ENCODE measurements at places on chromosomes 2 and 18.

DNA sequence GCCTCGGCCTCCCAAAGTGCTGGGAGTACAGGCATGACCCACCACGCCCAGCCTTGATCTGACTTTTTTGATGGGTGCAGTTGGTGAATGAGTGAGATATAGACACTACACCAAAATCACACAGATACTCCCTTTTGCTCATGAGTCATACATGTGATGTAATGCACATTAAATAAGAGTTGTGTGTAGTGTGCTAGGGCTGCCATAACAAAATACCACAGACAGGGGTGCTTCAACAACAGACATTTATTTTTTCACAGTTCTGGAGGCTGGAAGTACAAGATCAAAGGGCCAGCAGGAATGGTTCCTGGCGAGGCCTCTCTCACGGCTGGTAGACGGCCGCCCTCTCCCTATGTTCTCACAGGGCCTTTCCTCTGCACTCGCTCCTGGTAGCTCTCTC is 46.6 kb downstream of the GBX2 start:
- no peak for DNase-seq

- DNase-seq, result no peak
Observed at GRCh38 chr2:2152451-2152850, 178.6 kb downstream of the MYT1L start.

GRCh38 chr2:164922134-164922533 is 33.2 kb downstream of the SLC38A11 start:
- no peak for DNase-seq

DNA sequence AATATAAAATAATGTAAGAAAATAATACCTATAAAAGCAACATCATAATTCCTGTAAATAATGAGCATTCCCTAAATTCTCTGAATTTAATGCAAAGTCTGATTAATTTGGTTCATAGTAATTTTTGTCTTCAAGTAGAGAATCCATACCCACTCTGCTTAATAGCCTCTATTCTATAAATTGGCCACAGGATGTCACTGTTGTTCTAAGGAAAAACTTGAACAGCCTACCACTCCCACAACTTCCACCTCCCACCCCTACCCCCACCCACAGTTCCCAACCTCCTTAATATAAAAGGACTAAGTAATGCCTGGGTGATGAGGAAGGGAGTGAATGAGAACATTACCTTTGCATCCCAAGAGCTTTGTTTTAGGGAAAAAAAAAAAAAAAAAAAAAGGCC is 27.2 kb upstream of the BBS5 start:
- DNase-seq, result no peak

GRCh38 chr2:11505652-11506610 is 27.9 kb upstream of the GREB1 start:
- no peak for DNase-seq

DNA sequence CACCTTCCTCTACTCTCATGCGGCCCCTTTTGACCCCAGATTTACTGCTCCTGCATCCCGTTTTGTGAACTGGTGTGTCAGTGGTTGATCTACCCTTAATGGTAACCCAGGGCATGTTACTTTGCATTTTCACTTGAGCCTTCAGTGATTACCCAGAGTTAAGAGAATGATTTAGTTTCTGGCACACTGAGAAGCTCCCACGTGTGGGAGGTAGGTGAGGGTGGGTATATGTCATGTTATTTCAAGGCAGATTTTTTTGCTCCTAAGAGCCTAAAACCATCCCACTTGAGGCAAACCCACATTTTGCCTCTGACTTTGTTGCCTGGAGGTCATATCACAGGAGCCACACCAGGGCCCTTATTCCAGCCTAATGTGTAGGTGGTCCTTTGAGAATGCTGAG is 186.7 kb downstream of the CTIF start:
- DNase-seq, result no peak

DNA sequence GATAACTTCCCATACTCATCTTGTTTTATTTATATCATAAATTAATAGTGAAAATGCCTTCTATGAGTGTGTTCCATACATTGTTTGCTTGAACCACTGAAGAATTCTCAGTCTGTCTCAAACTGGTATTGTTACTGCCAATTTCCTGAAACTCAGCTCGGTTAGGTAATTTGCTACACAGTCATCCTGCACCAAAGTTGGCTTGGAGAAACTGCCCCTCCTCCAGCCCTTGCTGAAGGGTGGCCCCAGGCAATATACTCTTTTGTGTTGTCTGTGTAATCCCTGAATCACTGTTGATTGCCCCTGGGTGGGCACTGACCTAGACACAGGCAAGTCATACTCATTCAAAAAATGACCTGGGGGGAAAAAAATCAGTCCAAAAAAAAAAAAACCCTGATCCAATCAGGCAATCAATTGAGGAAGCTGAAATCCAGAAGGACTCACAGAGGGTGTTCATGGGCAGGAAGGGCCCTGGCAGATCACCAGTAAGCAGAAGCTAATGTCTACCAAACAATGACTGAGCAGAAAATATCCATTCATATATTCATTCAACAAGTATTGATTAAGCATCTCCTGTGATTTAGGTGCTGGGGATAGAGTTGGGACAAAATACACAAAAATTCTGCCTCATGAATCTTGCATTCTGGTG is 3.8 kb upstream of the SESTD1 start:
- DNase-seq, result no peak

DNA sequence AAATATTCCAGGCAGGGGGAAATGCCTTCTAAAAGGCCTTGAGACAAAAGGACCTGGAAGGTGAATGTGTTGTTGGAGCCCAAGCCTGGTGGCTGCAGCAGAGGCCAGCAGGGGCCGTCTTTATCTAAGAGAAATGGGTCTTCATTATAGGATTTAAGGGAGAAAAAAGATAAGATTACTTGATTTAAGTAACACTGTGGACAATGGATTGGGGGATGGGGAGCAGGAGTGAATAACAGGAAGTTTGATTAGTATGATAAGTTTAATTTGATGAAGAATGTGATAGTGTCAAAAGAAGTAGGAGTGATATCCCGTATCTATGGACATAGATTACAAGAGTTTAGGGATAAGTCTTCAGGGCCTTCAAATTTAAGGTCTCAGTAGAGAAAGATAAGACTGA is 64.2 kb downstream of the WDR75 start:
- no peak for DNase-seq

DNA sequence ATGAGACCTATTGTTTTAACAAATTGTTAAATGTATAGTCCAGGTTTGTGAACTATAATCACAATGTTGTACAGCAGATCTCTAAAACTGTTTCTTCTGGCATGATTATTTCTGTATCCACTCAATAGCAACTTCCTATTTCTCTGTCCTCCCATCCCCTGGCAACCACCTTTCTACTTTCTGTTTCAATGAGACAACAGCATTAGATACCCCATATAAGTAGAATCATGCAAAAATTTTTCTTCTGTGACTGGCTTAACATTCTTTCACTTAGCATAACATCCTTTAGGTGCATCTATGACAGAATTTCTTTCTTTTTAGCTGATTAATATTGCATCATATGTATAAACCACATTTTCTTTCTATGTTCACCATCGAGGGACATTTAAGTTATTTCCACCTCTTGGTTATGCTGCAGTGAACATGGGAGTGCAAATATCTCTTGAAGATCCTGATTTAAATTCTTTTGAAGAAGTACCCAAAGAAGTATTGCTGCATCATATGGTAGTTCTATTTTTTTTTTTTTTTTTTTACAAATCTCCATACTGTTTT is 713.5 kb downstream of the LRP1B start:
- no peak for DNase-seq

- DNase-seq, result peak; percentile 70
Observed at GRCh38 chr2:162297925-162298552, 20.4 kb downstream of the IFIH1 start.

- no peak for DNase-seq
Observed at GRCh38 chr2:22821458-22821857, 563.5 kb upstream of the KLHL29 start.

GRCh38 chr2:72143441-72144273 is 4.0 kb downstream of the CYP26B1 start:
- DNase-seq, result no peak

GRCh38 chr2:148742373-148742772 is 97.8 kb downstream of the EPC2 start:
- no peak for DNase-seq

DNA sequence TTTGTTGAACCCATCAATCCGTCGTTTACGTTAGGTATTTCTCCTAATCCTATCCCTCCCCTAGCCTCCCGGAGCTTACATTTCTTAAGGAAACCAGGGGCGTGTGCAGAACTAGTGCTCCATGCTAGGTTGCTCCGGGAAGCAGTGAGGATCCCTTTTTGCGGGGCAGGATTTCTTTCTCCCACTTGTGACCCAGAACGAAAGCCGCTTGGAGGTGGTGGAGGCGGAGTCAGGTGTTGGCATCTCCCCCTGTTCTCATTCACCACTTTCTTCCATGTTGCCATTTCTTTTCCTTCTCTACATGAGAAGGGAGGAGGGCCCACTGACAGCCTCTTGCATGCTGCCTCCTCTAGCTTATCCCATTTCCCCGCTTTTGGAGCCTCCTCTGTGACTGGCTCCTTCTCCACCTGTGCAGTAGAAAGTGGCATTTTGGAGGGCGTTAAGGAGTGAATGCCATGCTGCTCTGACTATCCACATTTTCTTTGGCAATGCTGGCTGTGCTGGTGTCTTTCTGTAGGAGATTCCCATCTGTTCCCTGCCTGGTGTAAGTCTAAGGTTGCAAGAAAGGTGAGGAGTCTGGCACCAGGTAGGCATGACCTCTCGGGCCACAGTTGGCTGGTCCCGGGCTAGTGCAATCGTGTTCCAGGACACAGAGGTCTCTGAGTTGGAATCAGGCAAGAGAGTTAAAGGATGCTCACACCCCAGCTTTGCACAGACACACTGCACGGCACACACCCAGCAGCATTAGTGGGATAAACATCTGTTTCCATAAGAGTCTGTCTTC is 89.5 kb downstream of the ACKR3 start:
- no peak for DNase-seq

GRCh38 chr2:37367310-37367709 is 22.9 kb downstream of the QPCT start:
- no peak for DNase-seq

DNA sequence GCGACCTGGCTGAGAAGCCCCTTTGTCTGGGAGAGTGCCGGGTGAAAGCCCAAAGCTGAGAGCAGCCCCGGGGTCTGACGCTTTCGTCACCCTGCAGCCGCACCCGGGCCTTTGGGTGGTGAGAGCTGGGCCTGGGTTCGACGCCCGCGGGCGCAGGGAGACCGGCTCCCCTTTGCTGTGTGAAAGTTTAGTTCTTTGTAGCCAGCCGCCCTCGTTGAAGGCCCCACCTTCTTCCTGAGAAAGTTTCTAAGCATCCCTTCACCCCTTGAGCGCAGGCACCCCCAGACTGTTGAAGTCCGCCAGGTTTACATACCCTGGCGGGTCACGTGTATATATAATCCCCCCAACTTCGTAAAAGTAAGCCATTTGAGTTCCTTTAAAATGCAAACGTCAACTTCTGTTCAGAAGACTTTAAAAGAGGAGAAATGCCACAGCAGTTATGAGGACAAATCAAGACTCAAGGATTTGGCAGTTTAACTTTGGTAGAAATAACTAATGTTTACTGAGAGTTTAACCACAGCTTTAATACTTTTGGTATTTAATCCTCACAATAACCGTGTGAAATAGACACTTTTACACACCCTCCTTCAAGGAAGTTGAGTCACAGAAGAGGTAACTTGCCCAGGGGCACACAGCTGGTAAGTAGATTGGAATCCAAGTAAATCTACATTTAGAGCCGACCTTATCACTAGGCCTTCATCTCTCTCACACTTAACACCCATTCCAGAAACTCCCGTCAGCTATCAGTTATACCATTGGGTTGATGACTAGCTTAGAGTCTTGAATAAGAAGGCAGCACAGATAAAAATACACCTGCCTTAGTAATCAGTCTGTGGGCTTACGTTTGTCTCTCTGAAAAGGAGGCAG is 1.1 kb upstream of the MBOAT2 start:
- DNase-seq, result no peak

- DNase-seq, result no peak
Observed at GRCh38 chr2:23208339-23208738, 176.6 kb upstream of the KLHL29 start.

GRCh38 chr2:153808679-153809078 is 63.0 kb upstream of the GALNT13 start:
- no peak for DNase-seq

DNA sequence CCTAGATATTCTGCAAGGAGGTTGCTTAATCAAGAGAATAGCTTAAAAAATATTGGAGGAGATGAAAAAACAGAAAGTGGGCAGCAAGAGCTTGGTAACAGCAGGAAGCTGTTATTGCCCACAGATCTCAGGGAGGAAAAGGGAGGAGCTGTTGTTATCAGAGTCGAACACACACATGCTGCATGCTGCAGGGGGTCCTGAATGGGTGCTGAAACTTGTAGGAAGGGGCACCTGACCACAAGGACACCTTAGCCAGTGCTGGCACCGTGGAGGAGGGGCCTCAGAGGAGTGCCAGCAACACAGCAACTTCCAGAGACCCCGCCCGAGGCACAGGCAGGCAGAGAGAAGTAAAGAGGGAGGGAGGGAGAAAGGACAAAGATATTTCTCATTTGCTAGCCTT is 332.9 kb downstream of the SOCS6 start:
- no peak for DNase-seq

- DNase-seq, result no peak
Observed at GRCh38 chr18:77376043-77376732, 126.5 kb downstream of the GALR1 start.

- DNase-seq, result no peak
Observed at GRCh38 chr2:172101821-172102390, 794 bp downstream of the DLX2 start.

- no peak for DNase-seq
Observed at GRCh38 chr18:4004183-4004829, 450.8 kb downstream of the DLGAP1 start.

GRCh38 chr18:41096504-41096903 is 858.5 kb upstream of the PIK3C3 start:
- DNase-seq, result no peak

DNA sequence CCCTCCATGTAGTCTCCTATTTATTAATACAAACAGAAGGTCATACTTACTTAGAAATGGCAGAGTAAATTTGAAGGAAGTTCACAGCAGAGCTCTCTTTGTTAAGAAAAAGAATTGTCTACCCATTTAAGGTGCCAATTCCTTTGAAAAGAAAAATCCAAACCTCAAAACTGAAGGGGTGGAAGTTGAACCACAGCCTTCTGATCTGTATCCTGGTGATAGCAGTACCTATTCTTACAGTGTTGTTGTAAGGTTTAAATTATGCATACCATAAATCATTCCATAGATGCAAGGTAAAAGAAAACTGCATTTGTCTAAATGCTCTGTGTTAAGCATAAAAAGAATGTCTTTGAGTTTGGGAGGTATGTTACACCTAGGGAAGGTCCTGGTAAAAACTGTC is 47.6 kb downstream of the COBLL1 start:
- no peak for DNase-seq

DNA sequence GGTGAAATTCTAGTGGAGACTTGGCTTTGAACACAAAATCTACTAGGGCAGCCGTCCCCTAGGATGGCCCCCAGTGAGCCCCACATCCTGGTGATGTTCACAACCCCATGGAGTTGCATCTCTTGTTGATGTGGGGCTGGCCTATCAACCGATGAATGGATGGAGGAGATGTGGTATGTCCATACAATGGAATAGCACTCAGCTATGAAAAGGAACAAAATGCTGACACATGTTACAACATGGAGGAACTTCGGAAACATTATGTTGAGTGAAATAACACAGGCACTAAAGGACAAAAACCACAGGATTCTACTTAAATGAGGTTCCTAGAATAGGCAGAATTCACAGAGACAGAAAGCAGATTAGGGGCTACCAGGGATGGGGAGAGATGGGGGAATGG is 80.1 kb upstream of the ASAP2 start:
- DNase-seq, result no peak

Measured in activated CD4-positive, alpha-beta T cell treated with anti-CD3 and anti-CD28 coated beads for 4 hours (primary cell).